ENCODE measurements at places on chromosomes 5 and 9. TPM values are rescaled to one million over a fixed set of nuclear protein-coding genes. Genes with fewer than 3 reads are reported as not detected.
A peak's percentile ranks its signal among the peaks of the same experiment; 100 is the strongest.

DNA sequence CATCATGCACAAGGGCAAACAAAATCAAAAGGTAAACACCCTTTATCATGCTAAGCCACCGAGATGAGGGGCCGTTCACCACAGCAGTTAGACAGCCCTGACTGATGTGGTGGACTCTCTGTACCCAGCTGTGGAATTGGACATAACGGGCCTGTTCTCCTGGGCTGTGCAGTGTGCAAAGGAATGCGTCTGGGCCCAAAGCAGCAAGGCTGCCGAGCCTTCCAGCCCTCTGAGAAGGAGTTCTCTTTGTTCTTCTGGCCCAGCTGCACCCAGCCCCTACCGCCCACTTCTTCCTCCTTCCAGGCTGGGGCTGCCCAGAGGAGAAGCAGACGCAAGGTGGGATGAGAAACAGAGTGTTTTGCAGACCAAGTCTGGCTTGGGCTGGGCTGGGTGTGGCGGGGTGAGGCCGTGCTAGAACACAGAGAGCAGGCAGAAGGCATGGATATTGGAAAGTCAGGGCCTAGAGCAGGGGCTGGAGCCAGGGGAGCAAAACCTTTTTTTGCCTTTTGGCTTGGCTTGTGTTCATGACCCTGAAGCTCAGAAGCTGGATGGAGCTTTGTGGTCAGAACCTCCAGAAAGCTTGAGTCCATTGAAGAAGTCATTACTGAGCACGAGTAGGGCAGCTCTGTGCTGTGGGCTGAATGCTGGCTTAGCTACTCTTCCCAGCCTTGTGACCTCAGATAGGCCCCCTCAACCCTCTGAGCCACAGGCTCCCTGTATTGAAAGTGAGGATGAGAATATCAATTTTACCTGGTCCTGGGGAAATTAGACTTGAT is 49.8 kb upstream of the SH3PXD2B start:
- no peak overlapping the region for H3K4me3 ChIP-seq
- H3K4me1 ChIP-seq, result no peaks in the 10 kb centered on the region
- DNase-seq, result peak; percentile 14
- no peaks in the 10 kb centered on the region for H3K36me3 ChIP-seq

- no peaks in the 10 kb centered on the region for H3K36me3 ChIP-seq
- no peak for DNase-seq
- H3K27ac ChIP-seq, result no peak overlapping the region
- no peaks in the 10 kb centered on the region for H3K27me3 ChIP-seq
These were observed 46.9 kb downstream of the RASGRF2 start for GRCh38 chr5:81006947-81007636.

DNA sequence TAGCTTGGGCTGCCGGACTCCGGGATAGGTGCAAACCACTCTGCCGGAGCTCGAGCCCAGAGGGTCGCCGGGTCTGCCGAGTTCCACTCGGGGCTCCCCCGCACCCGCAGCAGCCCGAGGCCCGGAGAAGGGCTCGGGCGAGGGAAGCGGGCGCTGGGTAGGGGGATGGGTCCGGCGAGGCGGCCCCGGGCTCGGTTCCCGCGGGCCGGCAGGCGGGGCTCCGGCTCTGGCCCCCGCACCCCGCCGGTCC is 507 bp downstream of the RICTOR start:
- no peak for DNase-seq
- peak overlapping the region; percentile 99 for H3K4me3 ChIP-seq
- H3K36me3 ChIP-seq, result no peaks in the 10 kb centered on the region
- peaks cover 6% of the 10 kb centered on the region for H3K4me1 ChIP-seq
- peak overlapping the region; percentile 97 for H3K27ac ChIP-seq
- no peaks in the 10 kb centered on the region for H3K27me3 ChIP-seq

GRCh38 chr5:135557076-135557838 is 21.5 kb upstream of the NEUROG1 start:
- peaks cover 12% of the 10 kb centered on the region for H3K27me3 ChIP-seq
- no peaks in the 10 kb centered on the region for H3K4me1 ChIP-seq
- DNase-seq, result no peak
- H3K36me3 ChIP-seq, result no peaks in the 10 kb centered on the region
- no peak overlapping the region for H3K27ac ChIP-seq
- H3K4me3 ChIP-seq, result no peak overlapping the region

DNA sequence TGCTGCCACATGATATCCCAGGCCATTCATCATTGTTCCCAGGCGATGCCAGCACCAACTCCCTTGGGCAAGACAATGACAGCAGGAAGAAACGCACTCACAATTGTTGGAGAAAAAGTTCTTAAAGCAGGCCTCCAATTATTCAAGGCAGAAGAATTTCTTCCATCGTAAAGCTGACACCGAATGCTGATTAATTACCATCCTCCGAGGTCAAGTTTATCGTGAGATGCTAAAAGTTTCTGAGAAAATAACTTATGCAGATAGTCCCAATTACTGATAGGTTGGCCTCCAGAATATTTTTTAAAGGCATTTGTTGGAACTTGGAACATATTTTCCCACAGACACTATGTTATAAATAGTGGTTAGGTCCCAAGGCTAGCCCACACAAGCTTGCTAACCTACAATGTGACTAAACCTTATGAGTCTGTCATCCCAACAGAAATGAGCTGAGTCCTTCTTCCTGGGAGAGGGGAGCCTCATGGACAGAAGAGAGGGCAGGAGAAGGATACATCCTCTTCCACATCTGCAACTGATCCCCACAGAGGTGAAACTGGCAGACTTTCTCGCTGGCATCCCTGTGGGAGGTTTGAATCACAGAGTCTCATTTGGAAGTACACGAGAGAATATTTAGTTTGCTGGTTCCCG is 202.4 kb upstream of the TBC1D2 start:
- no peak overlapping the region for H3K27ac ChIP-seq
- H3K4me3 ChIP-seq, result no peak overlapping the region
- no peaks in the 10 kb centered on the region for H3K4me1 ChIP-seq
- H3K27me3 ChIP-seq, result no peaks in the 10 kb centered on the region

GRCh38 chr9:108049026-108049607 is 559.5 kb upstream of the KLF4 start:
- H3K4me3 ChIP-seq, result no peak overlapping the region
- peaks cover 12% of the 10 kb centered on the region for H3K4me1 ChIP-seq
- H3K27ac ChIP-seq, result no peak overlapping the region
- no peak for DNase-seq
- H3K27me3 ChIP-seq, result no peaks in the 10 kb centered on the region

- no peak overlapping the region for H3K27ac ChIP-seq
- no peak overlapping the region for H3K4me3 ChIP-seq
- DNase-seq, result no peak
These were observed 4.2 kb upstream of the SNAPC4 start for GRCh38 chr9:136403915-136404800.

GRCh38 chr9:76502746-76503145 is 43.8 kb downstream of the GCNT1 start:
- no peak for DNase-seq
- H3K4me1 ChIP-seq, result no peaks in the 10 kb centered on the region
- no peaks in the 10 kb centered on the region for H3K27me3 ChIP-seq
- no peaks in the 10 kb centered on the region for H3K36me3 ChIP-seq

- no peaks in the 10 kb centered on the region for H3K36me3 ChIP-seq
- no peak overlapping the region for H3K4me3 ChIP-seq
- DNase-seq, result no peak
These were observed 576.7 kb upstream of the ACO1 start for GRCh38 chr9:31807574-31808256.

GRCh38 chr5:73728493-73729273 is 102.7 kb downstream of the ARHGEF28 start:
- H3K36me3 ChIP-seq, result no peaks in the 10 kb centered on the region
- H3K4me1 ChIP-seq, result peaks cover 56% of the 10 kb centered on the region
- H3K27ac ChIP-seq, result no peak overlapping the region
- H3K4me3 ChIP-seq, result no peak overlapping the region

GRCh38 chr9:100466829-100467221 is 6.1 kb upstream of the TMEFF1 start:
- H3K36me3 ChIP-seq, result no peaks in the 10 kb centered on the region
- H3K27me3 ChIP-seq, result no peaks in the 10 kb centered on the region
- H3K27ac ChIP-seq, result no peak overlapping the region
- no peaks in the 10 kb centered on the region for H3K4me1 ChIP-seq
- no peak overlapping the region for H3K4me3 ChIP-seq
- DNase-seq, result no peak

DNA sequence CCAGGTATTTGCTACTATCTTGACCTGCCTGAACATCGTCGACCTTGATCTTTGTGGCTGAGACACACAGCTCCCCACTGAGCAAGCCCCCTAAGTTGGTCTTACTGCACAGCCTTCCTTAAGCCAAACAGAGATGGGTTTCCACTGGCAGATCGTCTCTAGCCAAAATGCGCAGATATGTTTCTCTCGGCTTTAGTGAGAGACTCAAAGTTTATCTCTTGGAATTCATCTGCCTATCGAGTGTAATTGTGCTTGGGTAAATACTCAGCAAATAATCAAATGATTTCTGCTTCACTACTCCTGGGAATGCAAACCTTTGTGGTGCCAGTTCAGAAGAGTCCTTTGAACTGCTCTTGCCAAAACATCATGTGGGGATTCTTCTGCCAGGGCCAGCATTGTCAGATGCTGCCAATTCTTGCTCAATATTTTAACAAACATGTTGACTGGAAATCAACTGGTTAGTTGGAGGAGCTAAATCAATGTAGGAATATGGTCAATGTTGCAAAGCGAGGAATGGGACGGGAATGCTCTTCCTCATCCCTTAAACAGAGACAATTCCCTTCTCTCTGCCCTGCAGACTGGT is 141.2 kb upstream of the SLC28A3 start:
- no peaks in the 10 kb centered on the region for H3K4me1 ChIP-seq
- H3K36me3 ChIP-seq, result no peaks in the 10 kb centered on the region
- no peaks in the 10 kb centered on the region for H3K27me3 ChIP-seq
- H3K27ac ChIP-seq, result no peak overlapping the region

DNA sequence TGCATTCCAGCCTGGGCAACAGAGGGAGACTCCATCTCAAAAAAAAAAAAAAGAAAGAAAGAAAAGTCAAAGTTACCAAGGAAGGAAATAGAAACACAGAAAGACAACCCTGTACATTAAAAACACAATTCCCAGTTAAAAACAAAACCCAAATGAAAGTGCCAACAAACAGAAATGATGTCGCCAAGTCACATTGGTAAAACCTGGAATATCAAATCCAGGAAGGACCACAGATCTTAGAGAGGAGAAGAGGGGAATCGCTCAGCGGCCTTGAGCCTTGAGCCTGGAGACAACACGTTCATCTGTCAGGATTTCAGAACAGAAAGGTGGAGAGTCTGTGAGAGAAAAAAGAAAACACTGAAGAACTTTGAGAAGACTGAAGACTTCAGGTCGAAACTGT is 1.2 kb upstream of the ZDHHC11 start:
- no peaks in the 10 kb centered on the region for H3K27me3 ChIP-seq
- no peaks in the 10 kb centered on the region for H3K36me3 ChIP-seq
- H3K4me1 ChIP-seq, result no peaks in the 10 kb centered on the region
- H3K4me3 ChIP-seq, result no peak overlapping the region
- DNase-seq, result no peak
- no peak overlapping the region for H3K27ac ChIP-seq

- H3K36me3 ChIP-seq, result no peaks in the 10 kb centered on the region
- no peaks in the 10 kb centered on the region for H3K27me3 ChIP-seq
- H3K4me3 ChIP-seq, result no peak overlapping the region
- DNase-seq, result no peak
These were observed 178.1 kb upstream of the COX7C start for GRCh38 chr5:86439593-86440110.

- no peak overlapping the region for H3K4me3 ChIP-seq
- H3K27ac ChIP-seq, result no peak overlapping the region
- no peaks in the 10 kb centered on the region for H3K36me3 ChIP-seq
- no peak for DNase-seq
- no peaks in the 10 kb centered on the region for H3K27me3 ChIP-seq
These were observed 218.6 kb downstream of the ESM1 start for GRCh38 chr5:54766748-54767147.

DNA sequence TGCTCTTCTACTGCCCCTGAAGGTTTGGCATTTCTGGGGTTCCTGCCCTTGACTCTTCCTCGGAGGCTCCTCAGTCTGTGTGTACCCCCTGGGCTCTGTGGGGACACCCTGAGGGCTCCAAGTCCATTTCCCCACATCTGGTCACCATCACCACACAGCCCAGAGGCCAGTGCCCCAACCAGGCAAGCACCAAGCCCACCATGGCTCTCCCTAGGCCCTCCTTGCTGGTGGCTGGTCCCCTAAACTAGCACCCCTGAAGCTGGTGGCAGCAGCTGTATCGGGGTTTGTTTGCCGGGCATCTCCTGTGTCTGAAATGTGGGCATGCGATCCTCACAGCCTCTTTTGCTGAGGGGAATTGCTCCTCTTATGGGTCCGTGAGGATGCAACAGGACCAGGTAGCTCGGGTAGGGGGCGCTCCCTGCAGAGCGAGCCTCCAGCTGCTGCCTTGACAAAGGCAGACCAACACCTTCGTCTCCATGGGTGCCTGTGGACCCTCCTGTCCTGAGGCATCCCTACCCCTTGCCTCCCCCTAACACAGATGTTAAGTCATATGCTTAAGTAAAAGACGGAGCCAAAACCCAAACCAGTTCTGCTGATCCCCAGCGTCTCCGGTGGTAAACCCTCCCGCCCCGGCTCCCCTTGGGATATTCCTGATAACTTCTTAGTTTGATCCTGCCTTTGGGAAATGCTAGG is 138.9 kb upstream of the IRX4 start:
- no peaks in the 10 kb centered on the region for H3K36me3 ChIP-seq
- H3K4me3 ChIP-seq, result no peak overlapping the region
- peaks cover 3% of the 10 kb centered on the region for H3K27me3 ChIP-seq
- no peak for DNase-seq

GRCh38 chr9:72473474-72474261 is 47.7 kb upstream of the TMC1 start:
- no peak overlapping the region for H3K4me3 ChIP-seq
- no peaks in the 10 kb centered on the region for H3K36me3 ChIP-seq
- no peaks in the 10 kb centered on the region for H3K4me1 ChIP-seq
- H3K27me3 ChIP-seq, result no peaks in the 10 kb centered on the region
- no peak overlapping the region for H3K27ac ChIP-seq

DNA sequence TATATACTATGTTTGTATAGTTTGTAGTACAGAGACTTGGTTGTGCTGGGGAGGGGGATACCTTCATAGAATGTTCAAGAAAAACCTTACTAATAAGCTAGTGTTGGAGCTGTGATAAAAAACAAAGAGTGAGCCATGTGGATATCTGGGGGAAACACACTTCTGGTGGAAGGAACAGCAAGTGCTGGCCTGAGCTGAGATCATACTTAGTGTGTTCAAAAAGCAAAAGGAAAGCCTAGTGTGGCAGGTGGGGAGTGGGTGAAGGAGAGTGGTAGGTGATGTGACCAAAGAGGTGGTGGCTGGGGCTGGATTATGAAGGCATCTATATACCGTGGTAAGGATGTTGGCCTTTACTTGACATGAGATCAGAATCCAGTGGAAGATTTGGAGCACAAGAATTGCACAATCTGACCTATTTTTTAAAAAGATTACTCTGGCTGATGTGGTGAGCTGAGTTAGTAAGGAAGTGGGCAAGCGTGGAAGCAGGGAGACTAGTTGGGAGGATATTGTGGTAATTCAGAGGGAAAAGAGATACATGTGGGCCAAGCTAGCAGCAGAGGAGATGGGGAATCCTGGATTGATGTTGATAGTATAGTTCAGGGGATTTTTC is 26.6 kb downstream of the PALM2AKAP2 start:
- H3K4me3 ChIP-seq, result no peak overlapping the region
- no peaks in the 10 kb centered on the region for H3K27me3 ChIP-seq
- H3K27ac ChIP-seq, result peak overlapping the region; percentile 67
- no peak for DNase-seq
- H3K4me1 ChIP-seq, result peaks cover 25% of the 10 kb centered on the region
- H3K36me3 ChIP-seq, result no peaks in the 10 kb centered on the region

FAXDC2 gene
- total RNA-seq, result 86.2 TPM

JMY gene
- total RNA-seq, result 10.7 TPM

FOXD4L4 gene
- total RNA-seq, result not detected

ABITRAM gene
- 20.2 TPM for total RNA-seq

PHF24 gene
- total RNA-seq, result 0.14 TPM

GABRP gene
- total RNA-seq, result 0.26 TPM

ECM2 gene
- total RNA-seq, result 17.8 TPM

ADGRD2 gene
- 0.39 TPM for total RNA-seq

CDKN2A gene
- 32.5 TPM for total RNA-seq

Data from adrenal gland (tissue), 19 donors.